Activated CD4-positive, alpha-beta T cell treated with anti-CD3 and anti-CD28 coated beads, Interleukin-2, amount 10 ng/mL, durations not matched to agents 7 days and 5 days (primary cell): ENCODE measurements at places on chromosomes 4 and X. TPM values are rescaled to one million over a fixed set of nuclear protein-coding genes. Genes with fewer than 3 reads are reported as not detected.

DNA sequence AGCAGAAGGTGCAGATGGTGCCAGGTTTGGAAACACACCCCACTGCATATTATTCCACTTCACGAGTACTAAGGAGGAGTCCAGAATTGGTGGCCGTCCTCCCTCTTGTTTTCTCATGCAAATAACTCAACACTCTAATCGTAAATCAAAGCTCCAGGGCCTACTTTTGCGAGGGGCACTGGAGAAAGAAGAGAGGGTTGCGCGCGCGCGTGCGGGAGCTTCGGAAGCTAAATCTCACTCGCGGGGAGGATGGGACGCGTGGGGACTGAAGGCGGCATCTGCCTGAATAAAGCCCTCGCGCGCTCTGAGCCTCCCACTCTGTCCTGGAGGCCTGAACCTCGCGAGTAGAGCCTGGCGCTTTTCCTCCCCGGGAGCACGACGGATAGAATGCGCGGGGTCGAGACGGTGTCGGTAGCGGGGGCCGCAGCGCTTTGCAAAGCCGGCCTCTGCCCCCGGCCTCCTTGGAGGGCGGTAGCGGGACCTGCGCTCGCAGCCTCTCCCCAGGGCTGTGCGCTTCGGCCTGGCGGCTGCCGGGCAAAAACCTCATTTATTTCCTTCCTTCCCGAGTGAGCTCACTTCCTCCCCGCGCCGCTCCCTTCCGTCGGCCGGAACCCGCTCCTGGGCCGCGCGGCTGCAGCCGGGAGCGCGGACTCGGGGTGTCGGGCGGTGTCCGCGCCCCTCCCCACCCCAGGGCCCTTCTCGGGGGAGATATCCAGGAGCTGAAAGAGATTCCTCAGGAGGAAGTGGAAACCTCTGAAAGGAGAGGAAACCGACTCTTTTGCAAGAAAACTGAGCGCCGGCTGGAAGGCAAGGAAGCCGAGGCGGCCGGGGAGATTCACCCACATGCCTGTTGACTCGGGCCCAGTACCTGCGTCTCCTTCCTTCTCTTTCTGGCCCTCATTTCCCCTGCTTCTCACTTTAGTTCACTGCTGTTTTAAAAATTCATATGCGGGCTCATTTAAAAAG, 20.7 kb downstream of the HAND2 start:
- peaks cover 95% of the 10 kb centered on the region for H3K27me3 ChIP-seq
- H3K27ac ChIP-seq: no peak overlapping the region
- peaks cover 30% of the 10 kb centered on the region for H3K4me1 ChIP-seq
- DNase-seq: no peak
- H3K4me3 ChIP-seq: peak overlapping the region; percentile 51

DNA sequence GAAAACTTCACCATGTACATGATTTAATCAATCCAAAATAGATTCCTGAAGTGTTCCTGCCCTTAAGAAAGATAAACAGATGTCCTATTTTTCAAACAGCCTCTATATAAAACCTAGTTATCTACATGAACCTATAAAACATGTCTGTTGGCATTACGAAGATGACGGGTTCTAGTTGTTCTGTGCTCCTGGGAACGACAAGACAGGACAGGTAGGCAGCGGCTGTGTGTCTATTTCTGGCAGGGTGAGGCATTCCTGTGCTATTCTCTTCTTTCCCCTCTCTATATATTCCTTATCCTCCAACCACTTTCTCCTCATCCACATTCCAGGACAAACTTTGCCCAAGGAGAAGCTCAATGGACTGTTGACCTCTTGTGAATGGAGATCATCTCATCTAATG, 6.1 kb downstream of the FAT1 start:
- H3K4me3 ChIP-seq: no peak overlapping the region
- no peaks in the 10 kb centered on the region for H3K4me1 ChIP-seq
- H3K27me3 ChIP-seq: peaks cover 15% of the 10 kb centered on the region
- no peak overlapping the region for H3K27ac ChIP-seq
- DNase-seq: no peak

- no peaks in the 10 kb centered on the region for H3K36me3 ChIP-seq
- peaks cover 11% of the 10 kb centered on the region for H3K27me3 ChIP-seq
- peaks cover 30% of the 10 kb centered on the region for H3K4me1 ChIP-seq
- no peak overlapping the region for H3K27ac ChIP-seq
- no peak for DNase-seq
Observed at GRCh38 chr4:173490256-173490655, 39.8 kb downstream of the HAND2 start.

GRCh38 chr4:2079006-2079405, 19.9 kb downstream of the NAT8L start:
- no peaks in the 10 kb centered on the region for H3K27me3 ChIP-seq
- no peaks in the 10 kb centered on the region for H3K36me3 ChIP-seq
- H3K27ac ChIP-seq: no peak overlapping the region
- no peak for DNase-seq
- no peaks in the 10 kb centered on the region for H3K4me1 ChIP-seq

GRCh38 chr4:26719954-26720552, 136.2 kb downstream of the TBC1D19 start:
- no peaks in the 10 kb centered on the region for H3K36me3 ChIP-seq
- no peak overlapping the region for H3K4me3 ChIP-seq
- no peak for DNase-seq
- H3K4me1 ChIP-seq: peaks cover 13% of the 10 kb centered on the region
- no peak overlapping the region for H3K27ac ChIP-seq
- H3K27me3 ChIP-seq: no peaks in the 10 kb centered on the region

DNA sequence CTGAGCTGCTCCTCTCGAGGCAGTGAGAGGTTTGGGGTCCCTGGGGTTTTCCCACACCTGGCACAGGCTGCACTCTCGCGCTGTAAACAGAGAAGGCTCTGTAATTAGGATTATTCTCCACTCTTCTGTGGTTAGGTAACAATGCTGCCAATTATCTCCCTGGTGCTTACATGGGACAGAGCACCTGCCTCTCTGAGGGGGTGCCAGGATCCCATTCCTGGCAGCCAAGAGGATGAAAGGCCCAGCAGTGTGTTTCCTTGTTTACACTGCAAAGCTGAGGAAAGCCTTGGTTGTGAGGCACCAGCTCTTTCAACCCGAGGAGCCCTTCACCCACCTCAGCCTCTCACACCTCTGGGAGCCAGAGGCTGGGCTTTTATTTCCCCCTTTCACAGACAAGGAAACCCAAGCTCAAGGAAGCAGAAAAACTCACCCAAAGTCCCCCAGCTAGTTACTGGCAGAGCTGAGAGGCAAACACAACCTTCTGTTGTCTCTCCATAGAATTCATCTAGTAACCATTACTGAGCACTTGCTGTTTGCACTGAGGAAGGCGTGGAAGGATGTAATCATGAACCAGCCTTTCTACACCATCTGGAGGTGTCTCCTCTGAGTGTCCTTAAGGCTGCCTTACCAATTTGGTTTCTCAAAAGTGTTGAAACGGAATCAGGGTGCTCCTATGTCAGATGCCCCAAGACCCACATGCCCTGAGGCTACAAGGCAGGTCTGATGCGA, 39.7 kb upstream of the PROM1 start:
- peaks cover 6% of the 10 kb centered on the region for H3K4me1 ChIP-seq
- H3K27me3 ChIP-seq: no peaks in the 10 kb centered on the region
- H3K27ac ChIP-seq: no peak overlapping the region
- no peak overlapping the region for H3K4me3 ChIP-seq
- no peaks in the 10 kb centered on the region for H3K36me3 ChIP-seq

- H3K4me1 ChIP-seq: no peaks in the 10 kb centered on the region
- no peaks in the 10 kb centered on the region for H3K27me3 ChIP-seq
- DNase-seq: no peak
Observed at GRCh38 chr4:43233321-43233720, 340.8 kb downstream of the GRXCR1 start.

GRCh38 chr4:71210823-71211222, 128.0 kb upstream of the SLC4A4 start:
- H3K36me3 ChIP-seq: no peaks in the 10 kb centered on the region
- no peak overlapping the region for H3K27ac ChIP-seq
- no peak for DNase-seq
- no peaks in the 10 kb centered on the region for H3K4me1 ChIP-seq
- H3K4me3 ChIP-seq: no peak overlapping the region
- H3K27me3 ChIP-seq: peaks cover 7% of the 10 kb centered on the region

- peaks cover 3% of the 10 kb centered on the region for H3K36me3 ChIP-seq
- no peak overlapping the region for H3K4me3 ChIP-seq
- DNase-seq: no peak
- H3K27ac ChIP-seq: no peak overlapping the region
Observed at GRCh38 chr4:26764231-26764630, 96.4 kb upstream of the STIM2 start.

GRCh38 chrX:141814213-141814857, 23.8 kb upstream of the MAGEC3 start:
- H3K36me3 ChIP-seq: no peaks in the 10 kb centered on the region
- no peak overlapping the region for H3K4me3 ChIP-seq
- no peak for DNase-seq
- no peaks in the 10 kb centered on the region for H3K27me3 ChIP-seq
- H3K4me1 ChIP-seq: no peaks in the 10 kb centered on the region

DNA sequence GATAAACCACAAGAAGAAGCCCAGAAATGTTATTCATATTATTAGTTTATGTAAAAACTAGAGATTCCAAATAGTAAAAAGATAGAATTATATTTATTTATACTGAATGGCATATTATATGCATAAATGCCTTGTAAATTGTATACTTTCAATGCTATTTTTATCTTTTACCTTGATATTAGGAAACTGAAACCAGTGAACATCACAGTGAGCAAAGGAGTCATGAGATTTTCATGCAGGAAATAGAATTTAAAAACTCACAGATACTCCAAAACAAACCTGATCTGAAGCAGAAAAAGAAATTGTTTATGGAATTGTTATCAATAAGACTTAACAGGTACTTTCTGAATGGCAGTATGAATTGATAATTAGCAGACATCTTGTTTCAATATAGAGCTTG, 207.3 kb upstream of the CENPE start:
- H3K4me3 ChIP-seq: no peak overlapping the region
- DNase-seq: no peak
- H3K27me3 ChIP-seq: no peaks in the 10 kb centered on the region
- H3K27ac ChIP-seq: no peak overlapping the region

GRCh38 chr4:110164251-110164650, 34.2 kb downstream of the ELOVL6 start:
- peak overlapping the region; percentile 76 for H3K27ac ChIP-seq
- DNase-seq: no peak
- peaks cover 33% of the 10 kb centered on the region for H3K36me3 ChIP-seq
- H3K4me3 ChIP-seq: no peak overlapping the region
- no peaks in the 10 kb centered on the region for H3K27me3 ChIP-seq
- peaks cover 41% of the 10 kb centered on the region for H3K4me1 ChIP-seq

- H3K27me3 ChIP-seq: peaks cover 6% of the 10 kb centered on the region
- no peak overlapping the region for H3K27ac ChIP-seq
- H3K36me3 ChIP-seq: no peaks in the 10 kb centered on the region
- H3K4me3 ChIP-seq: no peak overlapping the region
- DNase-seq: no peak
Observed at GRCh38 chr4:151540728-151541388, 131.9 kb downstream of the FHIP1A start.

DNA sequence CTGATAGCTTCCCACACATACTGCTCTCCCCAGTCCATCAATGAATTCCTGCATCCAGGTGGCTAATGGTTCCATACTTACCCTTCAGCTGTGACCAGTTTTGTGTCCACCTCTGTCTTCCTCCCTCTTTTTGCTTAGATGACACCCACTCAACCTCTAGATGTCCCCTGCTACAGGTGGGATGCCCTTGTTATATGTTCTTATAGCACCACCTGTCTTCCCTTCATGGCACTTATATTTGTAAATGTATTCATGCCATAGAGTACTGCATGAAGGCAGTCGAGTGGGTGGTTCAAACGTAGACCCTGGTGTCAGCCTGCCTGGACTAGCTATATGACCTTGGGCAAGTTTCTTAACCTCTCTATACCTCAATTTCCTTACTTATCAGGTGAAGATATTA, 6.5 kb upstream of the USP46 start:
- no peak overlapping the region for H3K4me3 ChIP-seq
- peaks cover 4% of the 10 kb centered on the region for H3K4me1 ChIP-seq
- H3K36me3 ChIP-seq: peaks cover 8% of the 10 kb centered on the region
- no peak overlapping the region for H3K27ac ChIP-seq

DNA sequence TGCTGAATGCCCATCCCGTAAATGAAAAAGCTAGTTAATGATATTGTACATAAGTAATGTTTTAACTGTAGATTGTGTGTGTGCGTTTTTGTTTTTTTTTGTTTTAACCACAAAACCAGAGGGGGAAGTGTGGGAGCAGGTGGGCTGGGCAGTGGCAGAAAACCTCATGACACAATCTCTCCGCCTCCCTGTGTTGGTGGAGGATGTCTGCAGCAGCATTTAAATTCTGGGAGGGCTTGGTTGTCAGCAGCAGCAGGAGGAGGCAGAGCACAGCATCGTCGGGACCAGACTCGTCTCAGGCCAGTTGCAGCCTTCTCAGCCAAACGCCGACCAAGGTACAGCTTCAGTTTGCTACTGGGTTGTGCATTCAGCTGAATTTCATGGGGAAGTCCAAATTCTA, at the start of gene SPP1:
TSS of gene SPP1 (plus strand) at position 249 of the 400 bp plus-strand sequence. CDS start 1,182 bp downstream, outside the sequence.
- DNase-seq: peak; percentile 28
- H3K4me1 ChIP-seq: peaks cover 10% of the 10 kb centered on the region
- H3K27ac ChIP-seq: no peak within 1 kb of the TSS
- H3K36me3 ChIP-seq: no peaks in the 10 kb centered on the region

The NKX3-2 gene
- not detected for total RNA-seq

The SLC49A3 gene
- not detected for total RNA-seq

The S100P gene
- total RNA-seq: 5.3 TPM

The FAM184B gene
- not detected for total RNA-seq

The CENPC gene
- total RNA-seq: 38.0 TPM
